T-helper 2 cell (primary cell): ENCODE measurements at places on chromosomes 7 and 10.

DNA sequence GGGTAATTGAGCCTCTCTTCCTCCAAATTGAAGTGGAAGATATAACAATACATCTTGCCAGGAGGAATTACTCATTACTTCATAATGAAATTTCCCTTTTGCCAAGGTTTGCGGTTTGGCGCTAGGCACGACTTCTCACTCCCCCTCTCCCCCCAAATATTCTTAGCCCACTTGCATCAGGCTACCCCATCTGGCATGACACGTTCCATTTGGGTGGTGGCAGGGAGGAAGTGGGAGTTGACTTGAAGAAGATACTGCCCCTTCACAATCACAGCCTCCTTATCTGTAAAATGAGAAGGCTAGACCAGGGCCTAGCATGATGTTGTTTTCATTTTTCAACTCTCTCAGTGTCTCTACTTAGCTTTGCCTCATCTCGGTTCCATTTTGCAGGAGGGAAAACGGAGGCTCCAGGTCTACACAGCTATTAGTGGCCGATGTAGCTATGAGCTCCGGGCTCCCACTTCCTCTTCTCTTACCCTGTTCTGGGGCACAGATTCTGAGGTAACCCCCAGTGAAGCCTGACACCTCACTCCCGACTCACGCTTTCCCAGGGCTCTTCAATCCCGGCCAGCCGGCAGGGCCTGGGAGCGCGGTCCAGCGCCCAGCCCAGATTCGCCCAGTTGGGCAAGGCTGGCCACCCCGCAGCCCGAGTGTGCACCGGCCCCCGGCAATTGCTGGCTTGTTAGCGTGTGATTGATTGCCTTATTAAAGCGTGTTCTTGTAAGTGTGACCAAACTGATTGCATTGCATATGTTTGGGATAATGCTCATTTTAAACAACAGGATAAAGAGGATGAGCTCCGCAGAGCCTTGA is 6.5 kb downstream of the EVX1 start:
- no peak for DNase-seq

GRCh38 chr7:26179826-26180497 is 20.6 kb downstream of the HNRNPA2B1 start:
- DNase-seq = no peak

DNA sequence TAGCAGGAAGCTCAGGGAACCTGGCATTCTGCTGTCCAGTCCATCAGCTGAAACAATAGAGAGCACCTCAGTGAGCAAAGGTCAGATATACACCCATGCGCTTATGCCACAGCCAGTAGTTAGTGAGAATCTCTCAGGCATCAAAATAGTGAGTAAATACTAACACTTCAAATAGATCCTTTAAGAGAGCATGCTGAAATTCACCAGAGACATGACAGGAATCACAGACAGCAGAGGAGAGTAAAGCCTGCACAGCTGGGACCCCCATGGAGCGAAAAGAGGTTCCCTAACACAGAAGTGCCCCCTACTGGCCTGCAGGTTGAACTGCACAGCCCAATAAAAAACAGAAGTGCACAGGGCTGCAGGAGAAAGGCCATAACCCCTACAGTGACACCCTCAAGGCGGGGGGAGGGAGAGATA is 57.6 kb upstream of the ANTXRL start:
- DNase-seq = no peak

GRCh38 chr10:88291289-88292184 is 291.6 kb downstream of the RNLS start:
- no peak for DNase-seq

GRCh38 chr10:30364345-30365268 is 15.5 kb upstream of the MTPAP start:
- no peak for DNase-seq

- no peak for DNase-seq
Measured at GRCh38 chr10:103811463-103811862, 43.9 kb downstream of the SH3PXD2A start.

GRCh38 chr7:33762151-33762910 is 143.0 kb upstream of the BMPER start:
- DNase-seq = no peak

- no peak for DNase-seq
Measured at GRCh38 chr7:73515178-73515577, 6.9 kb downstream of the BAZ1B start.

- no peak for DNase-seq
Measured at GRCh38 chr10:5496261-5497250, 2.8 kb downstream of the CALML5 start.

GRCh38 chr7:44824894-44825526 is 22.9 kb downstream of the H2AZ2 start:
- no peak for DNase-seq

GRCh38 chr10:61487506-61487905 is 34.3 kb upstream of the TMEM26 start:
- DNase-seq = no peak

GRCh38 chr7:33604056-33604455 is 301.3 kb upstream of the BMPER start:
- no peak for DNase-seq

- no peak for DNase-seq
Measured at GRCh38 chr7:34982371-34983019, 54.8 kb downstream of the DPY19L1 start.

- DNase-seq = no peak
Measured at GRCh38 chr7:4799508-4800268, 24.3 kb downstream of the AP5Z1 start.

GRCh38 chr10:128588402-128588801 is 462.2 kb upstream of the MKI67 start:
- DNase-seq = no peak

GRCh38 chr7:104230606-104231005 is 22.8 kb upstream of the ORC5 start:
- DNase-seq = no peak

DNA sequence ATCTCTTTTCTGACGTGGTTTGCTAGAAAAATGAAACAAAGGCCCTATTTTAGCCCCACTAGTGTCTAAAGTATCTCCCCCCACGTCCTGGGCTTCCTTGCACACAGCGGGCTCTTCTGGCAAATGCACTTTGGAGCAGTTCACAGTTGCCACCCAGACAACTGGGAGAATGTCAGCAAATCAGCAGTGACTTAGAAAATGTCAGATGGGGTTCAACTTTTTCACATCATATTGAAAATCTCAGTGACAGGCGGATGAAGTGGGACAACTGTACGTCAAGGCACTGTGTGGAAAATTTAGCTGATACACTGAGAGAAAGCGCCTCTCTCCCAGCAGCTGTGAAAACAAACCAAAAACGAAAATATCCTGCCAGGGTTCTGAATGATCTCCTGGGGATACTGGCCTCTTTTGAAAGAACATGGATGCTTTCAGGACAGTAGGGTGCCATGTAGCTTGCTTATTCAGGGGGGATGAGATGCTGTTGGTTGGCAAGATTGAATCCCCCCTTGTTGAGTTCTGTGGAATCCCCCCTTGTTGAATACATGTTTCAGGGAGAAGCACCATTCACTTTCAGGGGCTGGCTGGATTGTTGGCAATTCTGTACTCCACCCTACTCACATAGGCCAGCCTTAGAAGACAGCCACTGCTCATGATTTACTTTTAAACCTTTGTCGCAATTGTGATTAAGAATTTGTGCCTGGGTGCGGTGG is 372.8 kb upstream of the CELF2 start:
- DNase-seq = no peak

- no peak for DNase-seq
Measured at GRCh38 chr7:127252778-127253280, at the start of gene GRM8. Gene GRM8, minus strand, starts transcription at chr7:127252941.

GRCh38 chr10:5668429-5668828 is 2.0 kb upstream of the ASB13 start:
- no peak for DNase-seq

- no peak for DNase-seq
Measured at GRCh38 chr10:27391916-27392315, 112.2 kb upstream of the RAB18 start.

DNA sequence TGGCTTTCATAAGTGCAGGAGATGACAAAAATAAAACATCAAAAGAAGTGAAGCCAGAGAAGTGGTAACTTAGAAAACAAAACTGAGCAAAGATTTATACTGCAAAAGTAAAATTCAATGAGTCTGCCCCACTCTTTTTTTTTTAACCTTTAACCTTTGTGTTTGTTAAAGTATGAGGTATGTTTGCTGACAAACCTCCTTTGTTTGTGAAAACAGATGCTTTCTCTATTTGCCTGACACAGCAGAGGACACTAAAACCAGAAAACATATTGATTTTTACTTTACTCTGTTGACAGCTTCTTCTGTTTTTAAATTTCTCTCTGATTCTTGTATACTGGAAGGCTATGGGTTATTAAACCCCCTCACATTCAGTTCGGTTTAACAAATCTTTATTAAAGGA is 57.6 kb downstream of the SGMS1 start:
- no peak for DNase-seq

GRCh38 chr10:11086177-11086840 is 68.6 kb downstream of the CELF2 start:
- no peak for DNase-seq

DNA sequence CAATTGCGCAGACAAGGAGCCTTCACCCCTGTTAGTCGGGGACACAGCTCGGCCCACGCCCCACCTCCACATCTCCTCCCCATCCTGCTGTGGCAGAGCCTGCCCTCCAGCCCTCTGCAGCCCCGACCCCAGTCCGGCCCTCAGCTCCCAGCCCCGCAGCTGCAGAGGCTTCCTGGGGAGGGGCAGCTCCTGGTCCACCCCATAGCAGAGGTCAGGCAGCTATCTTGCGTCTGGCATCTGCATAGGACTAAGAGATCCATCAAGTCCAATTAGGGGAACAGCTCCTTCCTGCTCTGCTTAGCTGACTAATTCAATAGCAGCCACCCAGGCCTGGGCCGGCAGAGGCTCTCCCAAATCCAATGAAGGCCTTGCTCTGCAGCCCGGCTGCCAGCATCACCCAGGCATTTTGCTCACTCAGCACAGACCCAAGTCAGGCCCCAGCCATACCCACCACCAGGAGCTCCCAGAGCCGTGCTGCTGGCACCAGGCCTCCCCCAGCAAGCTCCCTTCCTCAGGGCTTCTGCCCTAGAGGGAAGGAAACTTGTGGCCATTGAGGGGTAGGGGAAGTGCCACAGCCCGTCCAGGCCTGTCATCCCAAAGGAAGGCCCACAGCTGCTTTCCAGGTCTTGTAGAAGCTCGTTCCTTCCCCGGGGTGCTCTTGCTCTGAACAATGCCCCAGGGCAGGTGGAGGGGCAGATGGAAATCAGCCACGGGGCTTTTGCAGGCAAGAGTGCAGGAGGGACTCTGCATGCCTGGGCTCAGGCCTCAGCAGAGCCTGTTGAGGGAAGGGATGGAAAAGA is 106.2 kb upstream of the RET start:
- DNase-seq = no peak

DNA sequence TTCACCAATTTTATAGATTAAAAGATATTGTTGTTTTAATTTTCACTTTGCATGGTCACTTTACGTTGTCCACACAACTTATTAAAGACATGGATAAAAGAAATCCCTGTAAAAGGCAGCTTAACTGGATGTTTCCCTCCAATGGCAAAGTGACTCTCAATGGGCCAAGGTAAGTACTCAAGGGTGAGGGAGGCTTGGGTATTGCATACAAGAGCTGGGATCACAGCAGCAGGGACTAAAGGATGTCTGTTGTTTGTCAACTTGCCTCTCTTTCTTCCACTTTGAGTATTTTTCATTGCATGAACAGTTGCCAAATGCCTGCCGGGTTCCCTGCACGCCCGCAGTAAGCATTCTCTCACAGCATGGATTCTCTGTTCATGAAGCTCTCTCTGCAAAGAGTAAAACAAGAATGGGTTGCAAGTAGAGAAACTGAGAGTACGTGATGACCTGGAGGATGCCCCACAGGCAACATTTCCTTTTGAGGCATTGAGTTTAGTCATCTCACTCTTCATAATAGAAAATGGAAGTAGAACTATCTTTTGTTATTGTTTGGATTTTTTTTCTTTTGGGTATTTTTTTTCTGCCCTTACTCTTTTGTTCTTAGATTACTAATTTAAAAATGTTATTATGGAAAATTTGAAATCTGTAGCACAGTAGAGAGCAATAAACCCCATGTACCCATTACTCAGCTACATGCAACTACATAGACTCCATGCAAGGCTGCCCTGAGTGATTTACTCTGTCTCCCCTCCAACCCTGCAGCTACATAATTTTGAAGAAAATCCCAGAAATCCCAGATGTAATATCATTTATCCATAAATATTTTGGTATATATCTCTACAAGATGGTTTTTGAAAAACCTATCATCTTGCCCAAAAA is 26.3 kb downstream of the GPR141 start:
- no peak for DNase-seq

GRCh38 chr7:142614116-142614515 is 135.2 kb upstream of the PRSS1 start:
- no peak for DNase-seq

DNA sequence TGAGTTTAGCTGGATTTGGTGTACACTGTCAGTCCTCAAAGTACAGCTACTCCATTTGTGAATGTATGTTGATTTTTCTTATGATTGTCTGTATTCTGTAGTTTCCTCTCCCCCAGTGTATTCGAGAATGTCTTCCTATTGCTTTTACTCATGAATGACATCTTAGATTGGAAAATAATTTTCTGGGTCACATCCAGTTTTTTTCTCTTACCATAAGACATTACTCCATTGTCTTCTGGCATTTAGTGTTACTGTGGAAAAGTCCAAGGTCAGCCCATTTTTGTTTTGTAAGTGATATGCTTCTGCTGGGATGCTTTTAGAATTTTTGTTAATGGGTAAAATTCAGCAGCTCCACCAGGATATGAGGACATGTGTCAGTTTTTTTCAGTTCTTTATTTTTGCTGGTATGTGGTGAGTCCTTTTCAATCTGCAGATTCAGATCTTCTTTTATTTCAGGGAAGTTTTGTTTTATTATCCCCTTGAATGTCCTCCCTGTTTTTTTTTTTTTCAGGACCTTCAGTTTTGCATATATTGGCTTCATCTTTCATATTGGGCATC is 33.6 kb downstream of the WAC start:
- no peak for DNase-seq

- peak; percentile 68 for DNase-seq
Measured at GRCh38 chr10:132387764-132388210, 9.2 kb upstream of the PWWP2B start.

DNA sequence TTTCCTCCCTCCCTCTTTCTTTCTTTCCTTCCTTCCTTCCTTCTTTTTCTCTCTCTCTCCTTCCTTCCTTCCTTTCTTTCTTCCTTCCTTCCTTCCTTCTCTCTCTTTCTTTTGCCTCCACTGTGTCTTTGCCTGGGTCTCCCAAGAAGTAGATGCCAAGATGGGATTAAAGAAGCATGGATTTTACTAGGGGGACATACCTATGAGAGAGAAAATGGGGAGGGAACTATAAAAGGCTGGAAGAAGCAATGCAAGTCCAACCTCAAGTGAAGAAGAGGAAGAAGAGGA is 33.3 kb upstream of the CRTAC1 start:
- no peak for DNase-seq

- DNase-seq = no peak
Measured at GRCh38 chr7:158827411-158828132, 1.7 kb downstream of the ESYT2 start.
